ENCODE measurements at places on chromosomes 11 and 22.
A peak's percentile ranks its signal among the peaks of the same experiment; 100 is the strongest.

DNA sequence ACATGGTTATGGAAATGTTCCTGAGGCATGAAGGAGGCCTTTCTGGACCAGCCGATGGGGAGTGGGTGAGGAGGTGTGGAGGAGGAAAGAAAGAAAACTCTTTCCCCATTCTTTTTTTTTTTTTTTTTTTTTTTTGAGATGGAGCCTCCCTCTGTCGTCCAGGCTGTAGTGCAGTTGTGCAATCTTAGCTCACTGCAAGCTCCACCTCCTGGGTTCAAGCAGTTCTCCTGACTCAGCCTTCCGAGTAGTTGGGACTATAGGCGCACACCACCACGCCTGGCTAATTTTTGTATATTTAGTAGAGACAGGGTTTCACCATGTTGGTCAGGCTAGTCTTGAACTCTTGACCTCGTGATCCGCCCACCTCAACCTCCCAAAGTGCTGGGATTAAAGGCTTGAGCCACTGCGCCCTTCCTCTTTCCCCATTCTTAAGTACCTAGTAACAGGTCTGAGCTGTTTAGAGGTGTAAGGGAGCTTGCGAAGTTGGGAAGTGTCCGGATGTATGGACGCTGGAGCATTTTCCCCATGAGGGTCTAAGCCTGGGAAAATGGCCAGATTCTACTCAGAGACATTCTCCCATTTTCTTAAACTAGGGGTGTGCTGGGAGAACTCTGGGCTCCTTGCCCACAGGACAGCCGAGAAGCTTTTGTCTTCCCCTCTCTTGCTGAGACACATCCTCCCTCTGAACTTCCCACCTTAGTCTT, 135.8 kb downstream of the TEAD1 start:
- no peak for DNase-seq

- DNase-seq: no peak
Measured at GRCh38 chr22:43330178-43331068, 12.7 kb downstream of the SCUBE1 start.

- no peak for DNase-seq
Measured at GRCh38 chr11:116647305-116648080, 125.3 kb downstream of the BUD13 start.

DNA sequence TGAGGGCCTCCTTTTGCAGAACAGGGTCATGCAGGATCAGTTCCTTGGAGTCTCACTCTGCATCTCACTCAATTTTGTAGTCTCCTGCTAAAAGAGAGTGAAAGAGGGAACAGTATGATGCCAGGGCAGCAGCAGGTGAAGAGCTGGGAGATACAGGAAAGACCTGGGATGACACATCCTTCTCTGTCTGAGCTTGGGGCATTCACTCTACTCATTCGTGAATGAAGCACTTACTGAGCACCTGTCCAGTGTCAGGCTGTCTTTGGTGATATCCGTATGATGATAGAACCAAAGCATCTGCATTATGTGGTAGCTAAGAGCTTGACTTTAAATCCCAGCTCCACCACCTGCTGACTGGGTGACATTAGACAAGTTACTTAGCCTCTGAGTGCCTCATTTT, 14.4 kb downstream of the SREBF2 start:
- no peak for DNase-seq

- no peak for DNase-seq
Measured at GRCh38 chr11:58771458-58771855, 39.7 kb upstream of the GLYAT start.

DNA sequence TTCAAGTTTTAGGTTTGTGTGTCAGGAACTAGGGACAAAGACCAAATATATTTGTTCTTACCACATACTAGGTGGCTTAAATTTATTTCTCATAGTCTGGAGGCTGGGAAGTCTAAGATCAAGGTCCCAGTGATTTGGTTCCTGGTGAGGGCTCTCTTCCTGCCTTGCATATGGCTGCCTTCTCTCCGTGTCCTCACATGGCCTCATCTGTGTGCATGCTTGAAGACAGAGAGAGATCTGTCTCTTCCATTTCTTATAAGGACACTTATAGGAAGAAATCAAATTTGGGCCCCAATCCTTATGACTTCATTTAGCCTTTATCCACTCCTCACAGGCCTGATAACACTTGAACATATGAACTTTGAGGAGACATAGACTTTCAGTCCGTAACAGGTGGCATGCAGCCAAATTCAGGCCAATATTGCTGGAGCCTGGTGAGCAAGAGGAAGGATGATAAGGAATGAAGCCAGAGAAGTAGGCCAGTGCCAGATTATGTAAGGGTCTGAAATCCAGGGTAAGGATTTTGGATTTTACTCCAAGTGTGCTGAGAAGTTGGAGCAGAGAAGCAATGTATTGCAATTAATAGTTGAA, 35.1 kb downstream of the TTC17 start:
- no peak for DNase-seq

- no peak for DNase-seq
Measured at GRCh38 chr22:19664951-19665783, 49.1 kb upstream of the SEPTIN5 start.

GRCh38 chr22:22228921-22229320, 15.7 kb upstream of the VPREB1 start:
- no peak for DNase-seq

DNA sequence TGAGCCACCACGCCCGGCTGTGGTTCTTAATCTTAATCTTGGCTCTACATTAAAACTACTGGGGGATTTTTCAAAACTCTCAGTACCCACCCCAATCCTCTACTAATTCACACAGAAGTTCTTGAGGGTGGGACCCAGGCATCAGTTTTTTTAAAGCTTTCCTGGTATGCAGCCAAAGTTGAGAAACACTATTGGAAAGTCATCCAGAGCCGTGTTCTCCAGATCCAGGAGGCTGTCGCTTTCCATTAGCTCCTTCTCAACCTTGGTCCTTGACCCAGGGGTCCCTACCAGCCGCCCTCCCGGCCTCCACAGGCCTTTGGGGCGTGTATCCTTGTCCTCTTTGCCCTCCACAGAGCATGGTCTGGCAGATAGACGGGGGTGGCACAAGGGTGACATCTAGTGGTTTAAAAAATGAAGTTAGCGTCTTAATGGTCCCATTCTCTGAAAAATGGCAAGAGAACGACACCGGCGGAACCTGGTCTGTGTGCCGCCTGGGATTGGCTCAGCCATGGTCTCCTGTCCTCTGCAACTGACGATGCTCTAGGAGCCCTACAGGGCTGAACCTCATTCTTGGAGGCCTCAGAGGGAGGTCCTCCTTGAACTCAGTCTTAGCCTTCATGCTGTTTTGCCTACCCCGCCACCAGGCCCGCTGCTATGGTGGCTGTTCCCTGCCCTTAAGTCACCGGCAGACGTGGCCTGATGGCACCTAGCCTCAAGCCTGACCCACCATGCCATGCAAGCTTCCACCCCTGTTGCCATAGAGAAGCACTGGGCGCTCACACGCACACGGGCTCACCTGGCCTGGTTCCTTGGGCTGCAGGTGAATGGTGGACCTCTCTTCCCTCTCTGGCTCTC, 152.0 kb upstream of the SYN3 start:
- peak; percentile 36 for DNase-seq

DNA sequence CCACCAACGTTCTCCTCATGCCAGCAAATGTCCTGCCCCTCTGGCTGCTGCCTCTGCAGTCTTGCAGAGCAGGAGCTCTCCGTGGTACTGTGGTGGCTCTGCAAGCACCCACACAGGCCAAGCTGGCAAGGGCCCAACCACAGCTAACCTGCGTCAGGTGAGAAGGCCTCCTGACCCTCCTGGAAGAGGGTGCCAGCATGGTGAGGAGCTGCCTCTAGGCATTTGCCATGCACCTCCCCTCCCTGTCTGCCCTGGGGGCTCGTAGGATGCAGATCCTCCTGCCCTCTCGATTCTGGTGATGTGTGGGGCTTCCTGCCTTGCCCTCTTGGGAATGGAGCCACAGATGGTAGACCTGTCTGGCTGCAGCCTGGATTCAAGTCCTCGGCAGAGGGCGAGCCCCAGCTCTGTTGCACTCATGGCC, 1408.8 kb downstream of the TBC1D22A start:
- DNase-seq: no peak

DNA sequence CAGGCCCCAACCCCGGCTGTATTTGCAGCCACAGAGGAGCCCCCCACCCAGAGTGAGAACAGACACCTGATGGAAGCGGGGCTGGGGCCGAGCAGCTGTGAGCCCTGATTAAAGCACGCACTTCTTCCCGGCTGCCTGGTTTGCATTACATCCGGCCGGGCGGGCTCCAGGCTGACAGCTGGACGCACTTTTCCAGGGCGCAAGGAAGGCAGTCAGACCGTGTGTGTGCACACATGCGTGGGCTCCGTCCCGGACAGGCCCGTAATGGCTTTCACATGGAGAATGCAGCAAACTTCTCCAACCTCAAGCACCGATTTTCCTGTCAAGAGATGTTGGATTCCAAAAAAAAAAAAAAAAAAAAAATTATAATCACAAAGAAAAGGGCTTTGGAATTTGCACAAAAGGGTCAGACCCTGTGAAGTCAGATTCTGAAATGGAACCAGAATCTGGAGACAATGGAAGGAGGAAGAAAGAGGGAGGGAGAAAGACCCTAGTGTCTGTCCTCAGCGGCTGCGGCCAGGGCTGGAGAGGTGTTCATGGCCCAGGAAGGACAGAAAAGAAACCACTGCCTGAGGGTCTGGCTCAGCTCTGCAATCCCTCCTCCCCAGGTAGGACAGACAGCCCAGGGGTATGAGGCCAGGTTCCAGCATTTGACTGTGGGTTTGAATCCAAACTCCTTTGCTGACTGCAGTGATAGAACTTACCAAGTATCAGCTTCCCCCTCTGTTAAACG, 365.5 kb downstream of the MN1 start:
- no peak for DNase-seq

DNA sequence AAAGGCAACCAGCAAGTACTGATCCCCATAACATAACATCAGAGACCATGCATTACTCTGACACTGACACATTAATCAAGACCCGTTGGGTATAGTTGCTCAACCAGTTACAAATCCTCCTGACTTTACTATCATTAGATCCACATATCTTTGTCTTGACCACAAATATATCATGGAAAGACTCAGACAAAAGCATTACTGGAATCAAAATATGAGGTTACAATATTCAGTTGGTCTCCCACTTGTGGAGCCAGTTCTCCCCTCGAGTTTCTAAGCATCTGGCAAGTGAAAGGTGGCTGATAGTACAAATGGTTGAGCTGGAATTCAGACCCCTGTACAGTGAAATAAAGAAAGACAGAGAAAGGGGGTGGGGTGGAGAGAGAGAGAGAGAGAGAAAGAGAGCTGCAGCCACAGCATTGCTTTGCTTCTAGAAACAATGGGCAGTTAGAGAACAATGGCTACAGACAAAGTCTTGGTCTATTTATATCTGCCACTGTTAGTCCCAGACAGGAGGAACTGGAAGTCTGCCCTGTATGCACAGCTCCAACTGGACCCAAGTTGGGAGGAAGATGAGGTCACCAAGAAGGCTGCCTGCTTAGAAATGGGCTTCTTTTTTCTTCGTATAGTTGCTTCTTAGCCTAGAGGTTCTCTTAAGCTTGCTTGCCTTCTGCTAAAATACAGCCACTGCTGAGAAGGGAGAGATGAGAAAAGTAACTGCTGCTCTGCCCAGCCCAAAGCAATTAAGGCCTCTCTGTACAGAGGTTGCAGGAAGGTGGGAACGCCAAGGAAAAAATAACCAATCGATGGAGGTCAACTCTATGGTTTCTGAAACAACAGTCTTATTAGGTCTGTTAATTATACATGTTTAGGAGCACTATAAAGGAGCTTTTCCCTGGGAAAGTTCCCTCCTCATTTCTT, 85.5 kb downstream of the ETS1 start:
- no peak for DNase-seq

- no peak for DNase-seq
Measured at GRCh38 chr11:64670975-64671374, 52.0 kb downstream of the NRXN2 start.

- no peak for DNase-seq
Measured at GRCh38 chr11:111353776-111354600, 25.1 kb downstream of the POU2AF1 start.

- DNase-seq: no peak
Measured at GRCh38 chr11:17958446-17958845, 54.4 kb downstream of the SERGEF start.

DNA sequence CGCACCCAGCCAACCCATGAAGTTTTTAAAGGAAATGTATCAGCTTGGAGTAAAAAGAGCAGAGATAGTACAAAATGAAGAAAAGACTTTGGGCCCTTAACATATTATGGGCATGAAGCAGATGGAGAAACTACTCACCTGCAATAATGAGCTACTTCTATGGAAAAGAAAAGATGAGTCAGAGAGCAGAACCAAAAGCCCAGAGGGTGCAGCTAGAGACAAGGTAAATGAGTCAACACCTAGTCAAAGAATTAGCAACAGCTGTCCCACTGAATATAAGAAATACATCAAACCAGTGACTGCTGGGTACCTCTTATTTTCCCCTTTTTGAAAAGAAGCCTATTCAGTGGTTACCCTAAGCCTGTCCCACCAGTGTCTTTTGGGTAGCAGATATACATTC, 61.8 kb downstream of the RPL27A start:
- DNase-seq: no peak

GRCh38 chr11:130529366-130529765, 80.9 kb downstream of the ADAMTS15 start:
- no peak for DNase-seq

DNA sequence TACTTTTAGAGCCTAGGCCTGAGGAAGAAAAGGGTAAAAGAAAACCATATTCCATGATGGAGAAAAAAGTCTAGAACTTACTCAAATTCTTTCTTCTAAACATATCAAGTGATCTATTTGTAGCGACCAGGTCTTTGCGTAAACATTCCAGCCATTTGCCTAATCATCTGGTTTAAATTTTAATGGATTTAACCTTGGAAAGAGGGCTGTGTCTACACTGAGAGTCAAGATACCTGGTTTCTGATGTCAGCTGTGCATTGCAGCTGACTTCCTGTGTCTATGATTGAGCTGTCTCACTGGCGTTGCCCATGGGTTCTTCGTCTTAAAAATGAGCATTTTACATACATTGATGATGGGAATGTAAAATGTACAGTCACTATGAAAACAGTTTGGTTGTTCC, 10.0 kb upstream of the TMEM123 start:
- no peak for DNase-seq

GRCh38 chr11:67179892-67180490, 60.9 kb downstream of the KDM2A start:
- DNase-seq: no peak

- no peak for DNase-seq
Measured at GRCh38 chr11:87295237-87295636, 257.5 kb downstream of the TMEM135 start.

DNA sequence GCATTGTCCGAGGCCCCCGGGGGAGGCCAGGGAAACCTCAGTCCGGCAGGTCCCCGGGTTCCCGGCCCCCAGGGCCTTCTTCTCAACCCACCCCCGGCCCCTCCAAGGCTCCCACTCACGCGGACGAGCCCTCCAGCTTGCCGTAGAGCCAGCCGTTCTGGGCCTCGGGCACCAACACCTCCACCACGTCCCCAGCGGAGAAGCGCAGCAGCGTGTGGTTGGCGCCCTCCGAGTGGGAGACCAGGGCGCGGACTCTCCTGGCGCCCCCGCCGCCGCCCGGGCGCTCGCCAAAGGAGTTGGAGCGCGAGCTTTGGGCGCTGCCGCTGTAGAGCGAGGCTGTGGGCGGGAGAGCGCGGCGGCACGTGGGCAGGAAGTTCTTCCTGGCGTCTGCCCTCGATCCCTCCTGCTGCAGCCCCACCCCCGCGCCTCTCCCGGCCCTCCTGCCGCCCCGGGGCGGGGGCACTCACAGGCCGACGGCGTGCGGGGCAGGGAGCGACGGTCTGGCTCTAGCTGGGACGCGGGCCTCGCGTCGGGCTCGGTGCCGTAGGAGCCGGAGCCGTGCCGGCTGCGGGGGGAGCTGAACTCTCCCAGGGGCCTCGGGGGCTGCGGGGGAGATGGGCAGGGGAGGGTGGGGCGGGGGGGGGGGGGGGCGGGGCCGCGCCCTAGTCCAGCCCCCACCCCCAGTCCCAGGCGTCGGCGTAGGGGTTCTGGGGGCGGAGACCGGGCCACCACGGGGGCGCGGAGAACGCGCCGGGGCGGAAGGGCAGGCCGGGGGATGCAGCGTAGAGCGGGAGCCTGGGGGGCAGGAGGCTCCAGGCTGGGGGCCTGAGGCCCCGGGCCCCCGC, 4.9 kb upstream of the SLC16A8 start:
- DNase-seq: no peak
